ENCODE measurements at places on chromosomes 1 and 21. TPM values are rescaled to one million over a fixed set of nuclear protein-coding genes. Genes with fewer than 3 reads are reported as not detected.

Gene LYPLA2
- 164 TPM for total RNA-seq

Gene OR10Z1
- not detected for total RNA-seq

DNA sequence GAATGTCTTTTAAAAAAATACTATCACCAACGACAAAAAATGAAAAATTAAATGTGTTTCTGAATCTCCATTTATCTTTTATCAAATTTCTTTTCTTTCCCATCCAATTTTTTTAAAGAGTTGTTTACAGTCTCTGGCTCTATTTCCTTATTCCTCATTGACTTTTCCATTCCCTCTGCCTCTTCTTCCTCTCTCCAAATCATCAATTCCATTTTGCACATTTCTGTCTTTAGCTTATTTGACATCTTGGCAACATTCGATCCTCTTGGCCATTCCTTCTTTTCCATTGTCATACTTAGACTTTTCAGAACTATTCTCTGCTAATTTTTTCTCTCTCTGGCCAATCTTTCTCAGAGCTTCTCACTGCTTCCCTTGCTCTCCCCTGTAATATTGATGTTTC, 497.6 kb downstream of the PLPP3 start:
- no peaks in the 10 kb centered on the region for H3K4me1 ChIP-seq
- DNase-seq: no peak
- H3K36me3 ChIP-seq: 0 out of 2 replicates have a peak, but pooled peaks cover under 1% of the 10 kb centered on the region
- no peak overlapping the region for H3K27ac ChIP-seq

DNA sequence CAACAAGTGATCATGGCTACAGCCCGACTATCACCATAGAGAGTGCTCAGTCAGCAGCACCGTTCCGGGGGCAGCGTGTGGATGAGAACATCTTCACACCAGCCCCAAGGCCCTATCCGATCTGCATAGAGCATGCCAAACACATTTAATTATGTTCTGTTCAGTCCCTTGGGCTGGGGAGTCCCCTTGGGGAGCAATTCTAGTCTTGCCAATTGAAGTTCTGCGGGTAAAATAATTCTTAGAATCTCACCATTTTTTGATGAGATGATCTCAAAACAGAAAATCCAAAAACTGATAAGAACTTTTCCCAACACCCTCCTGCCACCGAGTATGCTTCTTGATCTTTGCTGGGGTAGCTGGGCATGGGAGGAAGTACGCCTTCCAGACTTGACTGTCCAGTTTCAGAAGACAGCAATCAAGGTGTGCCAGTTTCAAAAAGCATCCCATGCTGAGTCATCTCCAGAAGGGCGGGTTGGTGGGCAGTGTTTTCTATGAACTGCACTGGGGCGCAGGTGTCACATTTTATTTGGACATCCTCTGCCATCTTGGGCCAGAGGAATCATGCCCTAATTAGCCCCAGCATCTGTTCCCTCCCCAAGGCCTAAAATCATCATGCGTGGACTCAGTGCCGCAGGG, 20.8 kb upstream of the PTPRF start:
- no peak for DNase-seq
- H3K27ac ChIP-seq: no peak overlapping the region
- H3K27me3 ChIP-seq: peaks cover 8% of the 10 kb centered on the region
- no peaks in the 10 kb centered on the region for H3K36me3 ChIP-seq
- no peak overlapping the region for H3K4me3 ChIP-seq
- peaks cover 4% of the 10 kb centered on the region for H3K4me1 ChIP-seq

- no peaks in the 10 kb centered on the region for H3K27me3 ChIP-seq
- H3K36me3 ChIP-seq: no peaks in the 10 kb centered on the region
- no peaks in the 10 kb centered on the region for H3K4me1 ChIP-seq
Measured at GRCh38 chr1:209590405-209590804, 6.9 kb downstream of the CAMK1G start.

Gene MCOLN2
- total RNA-seq: 3.8 TPM

All from WTC11 (cell line).